ENCODE measurements at places on chromosomes 16 and 17.

GRCh38 chr16:3112058-3112880 lies at the start of gene ZNF205:
TSS of gene ZNF205 (plus strand) at chr16:3112586. CDS start at chr16:3113431, 845 bp downstream.
- DNase-seq, result no peak

DNA sequence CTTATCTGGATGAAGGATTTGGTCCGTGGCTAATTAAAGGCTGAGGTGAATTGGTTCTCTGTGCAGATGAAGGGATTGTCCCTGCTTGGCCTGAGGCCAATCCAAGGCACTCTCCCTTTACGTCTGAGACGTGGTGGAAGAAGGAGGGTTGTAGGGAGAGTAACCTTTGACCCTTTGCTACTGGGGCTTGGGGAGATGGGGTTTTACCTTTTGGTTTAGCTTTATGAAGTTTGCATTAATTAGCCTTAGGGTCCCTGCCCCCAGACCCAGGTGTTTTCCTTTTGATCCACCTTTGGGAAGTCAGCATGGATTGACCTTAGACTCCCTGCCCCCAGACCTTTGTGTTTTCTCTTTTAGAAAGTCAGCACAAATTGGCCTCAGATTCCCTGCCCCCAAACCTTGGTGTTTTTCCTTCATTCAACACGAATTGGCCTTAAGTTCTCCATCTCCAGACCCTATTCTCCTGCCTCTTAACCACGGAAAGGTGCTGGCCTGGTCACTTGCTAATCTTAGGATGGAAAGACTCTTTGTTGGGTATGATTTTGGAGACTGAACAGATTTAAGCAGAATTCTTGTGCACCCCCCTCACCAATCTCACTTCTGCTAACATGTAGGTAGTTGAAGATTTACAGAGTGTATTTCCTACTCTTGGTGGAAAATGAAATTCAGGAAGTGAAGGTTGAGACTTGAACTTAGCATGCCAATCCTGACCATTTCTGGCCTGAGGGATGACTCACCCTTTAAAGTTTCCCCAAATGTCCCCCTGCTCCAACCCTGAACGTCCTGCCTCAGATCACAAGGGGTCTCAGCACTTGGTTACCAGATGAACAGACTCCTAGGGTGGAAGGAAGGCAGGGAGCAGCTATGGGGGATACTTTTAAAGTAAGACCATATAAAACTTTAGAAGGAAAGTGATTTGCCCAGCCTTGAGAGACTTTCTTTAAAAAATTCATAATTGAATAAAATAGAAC lies 23.1 kb upstream of the MMD start:
- DNase-seq, result no peak

GRCh38 chr17:8994319-8994718 lies 27.0 kb upstream of the NTN1 start:
- peak; percentile 10 for DNase-seq

DNA sequence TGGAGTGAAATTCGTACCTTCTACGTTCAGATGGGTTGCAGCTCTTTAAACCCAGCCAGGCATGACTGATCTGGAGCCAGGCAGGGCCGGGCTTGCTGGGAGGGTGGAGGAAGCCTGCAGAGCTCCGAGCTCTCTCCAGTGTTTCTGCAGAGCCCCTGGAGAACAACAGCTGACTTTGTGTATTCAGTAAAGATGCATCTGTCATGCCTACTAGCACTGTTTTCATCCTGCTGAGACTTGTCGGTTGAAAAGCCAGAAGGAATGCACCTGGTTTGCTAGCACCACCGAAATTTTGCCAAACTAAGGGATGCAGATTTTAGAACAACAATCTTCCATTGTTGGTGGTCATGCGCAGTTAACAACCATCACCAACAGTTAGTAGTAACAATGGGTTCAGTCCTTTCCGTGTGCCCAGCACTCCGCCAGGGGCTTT lies 22.4 kb upstream of the SCNN1B start:
- no peak for DNase-seq

All from fibroblast of skin of left quadriceps (primary cell).